ENCODE measurements at places on chromosomes 6 and 20. TPM values are rescaled to one million over a fixed set of nuclear protein-coding genes. Genes with fewer than 3 reads are reported as not detected.

DNA sequence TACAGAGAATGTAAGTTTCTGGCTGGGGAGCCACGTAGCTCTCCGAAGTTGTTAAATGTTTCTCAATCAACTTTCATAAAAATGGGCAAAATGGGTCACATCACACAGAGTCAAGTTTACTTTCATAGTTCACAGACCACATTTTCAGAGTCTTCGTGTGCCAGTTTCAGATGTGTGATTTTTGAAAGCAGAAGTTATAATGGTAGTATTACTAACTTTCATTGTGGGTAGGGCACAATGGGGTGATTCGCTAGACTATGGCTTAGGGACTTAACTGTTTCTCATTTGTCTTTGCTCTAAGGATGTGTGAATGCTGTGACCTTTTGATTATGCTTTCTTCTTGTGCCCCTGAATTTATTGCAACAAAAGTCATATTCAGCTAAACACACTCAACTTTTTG, 109.0 kb upstream of the SUPT3H start:
- H3K36me3 ChIP-seq, result no peaks in the 10 kb centered on the region
- H3K27me3 ChIP-seq, result no peaks in the 10 kb centered on the region
- no peak for DNase-seq
- H3K4me1 ChIP-seq, result no peaks in the 10 kb centered on the region
- no peak overlapping the region for H3K27ac ChIP-seq

- DNase-seq, result no peak
- H3K4me3 ChIP-seq, result peak overlapping the region; percentile 59
- H3K36me3 ChIP-seq, result no peaks in the 10 kb centered on the region
- H3K4me1 ChIP-seq, result no peaks in the 10 kb centered on the region
- H3K27me3 ChIP-seq, result no peaks in the 10 kb centered on the region
Measured at GRCh38 chr6:7542065-7542873, 798 bp downstream of the DSP start.

- H3K27me3 ChIP-seq, result no peaks in the 10 kb centered on the region
- DNase-seq, result no peak
- peaks cover 53% of the 10 kb centered on the region for H3K36me3 ChIP-seq
Measured at GRCh38 chr6:99559057-99559456, 9.4 kb downstream of the CCNC start.

DNA sequence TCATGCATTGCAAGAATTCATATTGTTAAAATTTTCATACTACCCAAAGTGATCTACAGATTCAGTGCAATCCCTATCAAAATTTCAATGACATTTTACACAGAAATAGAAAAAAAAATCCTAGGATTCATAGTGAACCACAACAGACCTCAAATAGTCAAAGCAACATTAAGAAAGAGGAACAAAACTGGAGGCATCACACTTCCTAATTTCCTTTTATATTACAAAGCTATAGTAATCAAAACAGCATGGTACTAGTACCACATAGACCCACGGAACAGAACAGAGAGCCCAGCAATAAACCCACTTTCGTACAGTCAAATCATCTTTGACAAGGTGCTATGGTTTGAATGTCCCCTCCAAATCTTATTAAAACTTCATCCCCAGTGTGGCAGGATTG, 39.7 kb downstream of the NTSR1 start:
- H3K27me3 ChIP-seq, result no peaks in the 10 kb centered on the region
- no peak overlapping the region for H3K4me3 ChIP-seq
- no peak for DNase-seq

DNA sequence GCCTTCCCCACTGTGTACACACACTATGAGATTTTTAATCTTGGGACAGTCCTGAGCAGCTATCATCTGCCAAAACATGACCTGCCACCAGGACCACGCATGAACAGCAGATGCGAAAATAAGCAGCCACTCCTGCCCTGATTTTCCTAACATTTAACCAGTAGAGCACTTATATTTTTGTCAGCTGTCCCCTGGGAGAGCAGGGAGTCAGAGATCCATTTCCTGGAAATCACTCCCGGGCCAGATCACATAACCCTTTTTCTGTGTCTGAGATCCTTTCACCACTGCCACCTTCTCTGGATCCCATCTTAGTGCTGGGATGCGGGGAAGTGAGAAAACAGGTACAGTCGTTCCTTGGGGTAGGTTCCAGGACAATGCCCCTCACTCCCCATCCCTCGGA, 5.7 kb downstream of the SDCBP2 start:
- H3K27ac ChIP-seq, result peak overlapping the region; percentile 99
- H3K4me3 ChIP-seq, result no peak overlapping the region
- H3K27me3 ChIP-seq, result no peaks in the 10 kb centered on the region
- H3K36me3 ChIP-seq, result no peaks in the 10 kb centered on the region

- H3K4me1 ChIP-seq, result peaks cover 12% of the 10 kb centered on the region
- no peaks in the 10 kb centered on the region for H3K36me3 ChIP-seq
- H3K27me3 ChIP-seq, result no peaks in the 10 kb centered on the region
- DNase-seq, result no peak
Measured at GRCh38 chr6:159959165-159959975, 9.5 kb upstream of the IGF2R start.

GRCh38 chr6:167162591-167162990, 4.8 kb upstream of the GPR31 start:
- H3K27me3 ChIP-seq, result no peaks in the 10 kb centered on the region
- H3K4me1 ChIP-seq, result no peaks in the 10 kb centered on the region
- H3K36me3 ChIP-seq, result no peaks in the 10 kb centered on the region
- H3K27ac ChIP-seq, result no peak overlapping the region
- DNase-seq, result no peak

DNA sequence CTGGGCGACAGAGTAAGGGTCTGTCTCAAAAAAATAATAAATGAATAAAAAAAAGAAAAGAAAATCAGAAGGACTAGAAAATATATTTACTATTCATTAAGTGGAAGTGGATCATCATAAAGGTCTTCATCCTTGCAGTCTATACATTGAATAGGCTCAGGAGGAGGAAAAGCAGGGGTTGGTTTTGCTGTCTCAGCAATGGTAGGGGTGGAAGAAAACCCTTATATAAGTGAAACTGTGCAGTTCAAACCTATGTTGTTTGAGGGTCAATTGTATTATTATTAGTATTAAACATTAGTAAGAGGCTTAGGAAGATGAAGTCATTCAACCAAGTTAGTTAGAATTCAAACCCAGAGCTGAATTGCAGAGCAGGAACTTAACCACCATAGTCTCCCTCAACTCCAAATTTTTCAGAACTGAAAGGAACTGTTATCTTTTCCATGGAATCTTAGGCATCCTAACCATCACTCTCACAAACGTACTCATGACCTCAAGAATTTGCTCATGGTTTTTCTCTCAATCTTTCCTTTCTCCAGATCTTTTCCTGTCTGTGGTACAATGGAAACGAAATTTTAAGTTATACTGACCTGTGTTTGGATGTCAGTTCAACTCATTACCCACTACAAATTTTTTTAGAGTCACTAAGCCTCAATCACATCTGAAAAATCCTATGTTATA, 7.7 kb upstream of the SMIM13 start:
- H3K36me3 ChIP-seq, result no peaks in the 10 kb centered on the region
- no peaks in the 10 kb centered on the region for H3K4me1 ChIP-seq
- no peak overlapping the region for H3K4me3 ChIP-seq
- no peak overlapping the region for H3K27ac ChIP-seq
- no peak for DNase-seq

- H3K4me3 ChIP-seq, result peak overlapping the region; percentile 67
- H3K27ac ChIP-seq, result no peak overlapping the region
- peaks cover 15% of the 10 kb centered on the region for H3K4me1 ChIP-seq
- H3K36me3 ChIP-seq, result no peaks in the 10 kb centered on the region
Measured at GRCh38 chr6:150069706-150070105, 785 bp upstream of the ULBP3 start.

GRCh38 chr6:37177935-37178517, 8.1 kb downstream of the PIM1 start:
- H3K4me3 ChIP-seq, result no peak overlapping the region
- peaks cover 30% of the 10 kb centered on the region for H3K36me3 ChIP-seq
- H3K4me1 ChIP-seq, result peaks cover 5% of the 10 kb centered on the region
- no peak overlapping the region for H3K27ac ChIP-seq

- DNase-seq, result no peak
- H3K27me3 ChIP-seq, result no peaks in the 10 kb centered on the region
- no peak overlapping the region for H3K4me3 ChIP-seq
- H3K4me1 ChIP-seq, result peaks cover 32% of the 10 kb centered on the region
- H3K36me3 ChIP-seq, result no peaks in the 10 kb centered on the region
Measured at GRCh38 chr20:49696594-49696993, 17.1 kb downstream of the B4GALT5 start.

GRCh38 chr6:114342086-114342825, 567 bp downstream of the HS3ST5 start:
- no peaks in the 10 kb centered on the region for H3K4me1 ChIP-seq
- peaks cover 13% of the 10 kb centered on the region for H3K27me3 ChIP-seq
- no peak for DNase-seq
- H3K27ac ChIP-seq, result no peak overlapping the region
- H3K4me3 ChIP-seq, result peak overlapping the region; percentile 68

GRCh38 chr6:130163266-130163665, 59.5 kb downstream of the SAMD3 start:
- no peaks in the 10 kb centered on the region for H3K36me3 ChIP-seq
- no peak overlapping the region for H3K27ac ChIP-seq
- H3K4me3 ChIP-seq, result no peak overlapping the region
- no peak for DNase-seq
- H3K4me1 ChIP-seq, result no peaks in the 10 kb centered on the region

The CD40 gene
- 18.0 TPM for total RNA-seq

- no peak overlapping the region for H3K4me3 ChIP-seq
- no peaks in the 10 kb centered on the region for H3K36me3 ChIP-seq
- no peaks in the 10 kb centered on the region for H3K4me1 ChIP-seq
- no peak overlapping the region for H3K27ac ChIP-seq
- no peaks in the 10 kb centered on the region for H3K27me3 ChIP-seq
- no peak for DNase-seq
Measured at GRCh38 chr20:38135651-38136420, 29.2 kb downstream of the TGM2 start.

DNA sequence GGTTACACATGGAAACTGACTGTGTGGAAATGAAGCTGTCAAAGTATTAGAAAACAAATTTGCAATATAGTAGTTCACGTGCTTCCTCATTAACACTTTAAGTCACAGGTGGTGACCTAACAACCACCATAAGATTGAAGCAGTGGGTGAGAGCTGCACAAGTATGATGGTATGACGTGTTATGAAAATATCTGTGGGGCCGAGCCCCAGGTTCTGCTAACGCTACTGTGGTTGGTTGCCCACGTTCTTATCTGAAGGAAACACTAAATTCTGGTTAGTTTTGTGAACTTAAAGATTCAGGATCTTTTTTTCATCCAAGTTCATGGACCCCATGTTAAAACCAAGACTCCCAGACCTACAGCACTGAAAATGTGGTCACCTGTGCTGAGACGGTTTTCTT, 243.0 kb upstream of the RIN2 start:
- no peaks in the 10 kb centered on the region for H3K27me3 ChIP-seq
- no peak overlapping the region for H3K4me3 ChIP-seq
- no peak overlapping the region for H3K27ac ChIP-seq
- no peak for DNase-seq
- no peaks in the 10 kb centered on the region for H3K4me1 ChIP-seq
- no peaks in the 10 kb centered on the region for H3K36me3 ChIP-seq

The CASS4 gene
- total RNA-seq, result 2.0 TPM

DNA sequence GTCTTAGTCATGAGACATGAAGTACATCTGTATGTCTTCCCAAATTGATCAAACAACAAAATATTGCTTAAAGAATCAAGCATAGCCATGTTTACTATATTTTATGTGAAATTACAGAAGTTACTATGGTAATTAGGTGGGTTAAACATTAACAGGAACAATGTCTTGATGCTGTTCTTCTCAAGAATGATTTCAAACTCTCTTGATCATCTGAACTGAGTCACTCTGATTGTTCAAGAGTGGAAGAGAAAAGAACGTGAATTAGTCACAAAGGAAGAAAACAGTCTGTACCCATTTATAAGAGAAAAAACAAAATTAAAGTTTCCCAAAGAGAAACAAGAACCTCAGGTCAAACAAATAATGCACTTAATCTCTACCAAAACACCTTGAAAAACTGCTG, 62.2 kb upstream of the NUP153 start:
- no peaks in the 10 kb centered on the region for H3K4me1 ChIP-seq
- no peaks in the 10 kb centered on the region for H3K27me3 ChIP-seq
- H3K27ac ChIP-seq, result no peak overlapping the region
- H3K36me3 ChIP-seq, result peaks cover 9% of the 10 kb centered on the region
- no peak for DNase-seq
- no peak overlapping the region for H3K4me3 ChIP-seq

GRCh38 chr6:3331971-3332370, 73.2 kb downstream of the PSMG4 start:
- no peak for DNase-seq
- no peaks in the 10 kb centered on the region for H3K27me3 ChIP-seq
- H3K4me1 ChIP-seq, result no peaks in the 10 kb centered on the region
- H3K36me3 ChIP-seq, result no peaks in the 10 kb centered on the region

DNA sequence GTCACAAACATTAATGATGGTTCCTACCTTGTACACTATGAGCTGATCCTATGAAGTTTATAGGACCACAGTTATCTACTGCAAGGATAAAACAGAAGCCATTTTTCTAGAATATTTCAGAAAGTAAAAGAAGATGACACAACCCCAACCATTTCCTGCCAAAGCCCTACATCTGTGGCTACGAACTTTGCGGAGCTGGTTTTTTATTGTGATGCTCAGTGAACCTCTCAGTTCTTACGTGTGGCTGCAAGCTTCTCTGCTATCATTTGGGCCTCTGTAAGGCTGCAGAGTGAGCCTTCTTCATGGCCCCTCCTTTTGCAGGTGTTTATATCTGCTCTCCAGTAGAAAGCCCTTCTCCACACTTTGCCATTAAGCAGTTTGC, 17.8 kb upstream of the TAGAP start:
- no peak for DNase-seq
- H3K27me3 ChIP-seq, result no peaks in the 10 kb centered on the region
- no peaks in the 10 kb centered on the region for H3K4me1 ChIP-seq
- H3K4me3 ChIP-seq, result no peak overlapping the region
- H3K36me3 ChIP-seq, result no peaks in the 10 kb centered on the region
- peak overlapping the region; percentile 73 for H3K27ac ChIP-seq

DNA sequence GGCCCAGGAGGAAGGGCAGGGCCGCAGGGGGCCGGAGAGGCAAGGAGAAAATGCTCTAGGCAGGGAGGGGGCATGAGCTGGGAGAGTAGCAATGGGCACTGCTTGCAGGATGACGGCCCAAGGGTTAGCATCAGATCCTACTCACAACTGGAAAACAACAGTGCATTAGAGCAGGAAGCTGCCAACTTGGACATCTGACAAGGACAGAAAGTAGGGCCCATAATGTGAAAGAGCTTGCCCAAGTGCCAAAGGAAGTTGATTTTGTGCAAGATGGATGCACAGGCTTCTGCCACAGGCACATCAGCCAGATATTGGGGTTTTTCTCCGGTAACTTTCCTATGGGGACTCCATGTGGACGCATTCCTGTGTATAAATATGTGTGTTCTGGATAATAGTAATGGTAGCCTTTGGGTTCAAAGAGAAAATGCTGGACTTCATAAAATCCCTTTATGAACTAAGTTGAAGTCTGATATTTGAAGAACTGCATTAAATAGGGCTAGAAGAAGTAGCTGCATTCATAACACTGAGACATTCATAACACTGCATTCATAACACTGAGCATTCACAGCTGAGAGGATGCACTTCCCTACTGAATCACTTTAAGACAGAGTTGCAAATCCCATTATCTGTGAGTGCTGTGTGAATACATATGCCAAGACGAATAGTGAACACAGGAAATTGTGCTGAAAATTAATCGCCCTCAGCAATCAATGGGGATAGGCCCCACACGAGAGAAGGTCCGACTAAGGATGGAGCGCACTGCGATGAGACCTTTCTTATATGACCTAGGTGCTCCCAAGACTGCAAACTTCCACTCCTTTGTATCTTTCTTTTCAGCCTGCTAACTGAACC, 235.6 kb upstream of the PRDM1 start:
- H3K27ac ChIP-seq, result no peak overlapping the region
- H3K4me3 ChIP-seq, result no peak overlapping the region
- no peak for DNase-seq
- no peaks in the 10 kb centered on the region for H3K27me3 ChIP-seq
- no peaks in the 10 kb centered on the region for H3K36me3 ChIP-seq

Measured in tibial nerve (tissue), 4 donors.